ENCODE measurements at places on chromosomes 13 and 19. TPM values are rescaled to one million over a fixed set of nuclear protein-coding genes. Genes with fewer than 3 reads are reported as not detected.

The MAP3K10 gene
- polyA plus RNA-seq = 6.4 TPM

The CEACAM4 gene
- polyA plus RNA-seq = not detected

The FCGBP gene
- polyA plus RNA-seq = 0.03 TPM

The DCT gene
- polyA plus RNA-seq = not detected

GRCh38 chr13:28286263-28286662 is 147.9 kb downstream of the PAN3 start:
- DNase-seq = no peak

- no peak for DNase-seq
Measured at GRCh38 chr19:7349231-7349591, 474 bp downstream of the ARHGEF18 start.

DNA sequence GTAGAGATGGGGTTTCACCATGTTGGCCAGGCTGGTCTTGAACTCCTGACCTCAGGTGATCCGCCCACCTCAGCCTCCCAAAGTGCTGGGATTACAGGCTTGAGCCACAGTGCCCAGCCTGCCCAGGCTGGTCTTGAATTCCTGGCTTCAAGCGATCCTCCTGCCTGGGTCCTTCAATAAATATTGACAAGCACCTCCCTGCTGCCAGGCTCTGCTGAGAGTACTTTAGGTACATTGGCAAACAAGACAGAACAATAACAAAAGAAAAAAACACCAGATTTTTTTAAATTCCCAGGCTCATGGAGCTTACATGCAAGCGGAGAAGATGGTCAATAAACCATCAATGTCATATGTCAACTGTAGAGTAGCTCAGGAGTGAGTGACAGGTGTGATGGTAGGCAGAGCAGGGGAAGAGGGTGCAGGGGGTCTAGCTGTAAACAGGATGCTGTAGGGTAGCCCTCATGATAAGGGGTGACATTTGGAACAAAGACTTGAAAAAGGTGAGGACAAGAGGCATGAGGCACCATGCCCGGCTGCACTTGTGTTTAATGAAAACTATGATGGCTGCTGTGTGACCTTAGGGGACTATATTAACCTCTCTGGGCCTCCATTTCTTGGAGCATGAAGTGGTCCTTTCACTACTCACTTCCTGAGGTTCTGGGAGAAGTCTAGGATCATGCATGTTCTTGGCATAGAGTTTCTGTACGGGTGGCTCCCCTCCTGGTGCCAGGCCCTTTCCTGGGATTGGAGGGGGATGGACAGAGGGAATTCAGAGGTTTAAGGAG is 19.6 kb downstream of the SULT2B1 start:
- no peak for DNase-seq

DNA sequence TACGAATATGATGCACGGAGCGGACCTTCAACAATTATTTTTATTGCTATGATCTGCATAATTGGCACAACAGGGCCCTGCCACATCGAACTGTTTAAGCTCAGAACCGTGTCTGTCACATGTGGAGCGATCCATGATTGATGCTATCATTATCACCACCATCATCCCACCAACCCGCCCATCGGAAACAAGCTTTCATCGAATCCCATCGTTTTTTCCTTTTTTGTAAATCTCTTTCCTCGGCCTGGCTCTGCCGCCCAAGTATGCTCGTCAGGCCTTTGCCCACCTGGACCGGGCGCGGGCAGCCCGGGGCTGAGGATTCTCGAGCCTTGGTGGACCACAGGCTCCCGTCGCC is 533 bp upstream of the DCAF15 start:
- DNase-seq = no peak

DNA sequence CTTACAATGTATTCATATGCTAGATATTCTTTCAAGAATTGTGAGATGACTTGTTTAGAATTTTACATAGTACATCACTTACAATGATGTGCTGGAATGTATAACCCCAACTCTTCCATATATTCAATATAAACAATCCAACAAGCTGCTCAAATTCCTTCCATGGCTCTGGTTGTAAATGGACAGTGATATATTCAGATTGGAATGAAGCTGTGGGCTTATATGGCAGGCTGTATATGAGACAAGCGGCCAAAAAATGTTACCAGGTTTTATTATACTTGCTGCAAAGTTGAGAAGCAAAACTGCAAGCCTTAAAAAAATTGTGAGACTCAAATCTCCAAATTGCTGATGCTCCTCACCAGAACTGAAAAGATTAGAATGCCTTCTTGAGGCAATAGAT is 83.6 kb upstream of the KLF12 start:
- DNase-seq = peak; percentile 97

DNA sequence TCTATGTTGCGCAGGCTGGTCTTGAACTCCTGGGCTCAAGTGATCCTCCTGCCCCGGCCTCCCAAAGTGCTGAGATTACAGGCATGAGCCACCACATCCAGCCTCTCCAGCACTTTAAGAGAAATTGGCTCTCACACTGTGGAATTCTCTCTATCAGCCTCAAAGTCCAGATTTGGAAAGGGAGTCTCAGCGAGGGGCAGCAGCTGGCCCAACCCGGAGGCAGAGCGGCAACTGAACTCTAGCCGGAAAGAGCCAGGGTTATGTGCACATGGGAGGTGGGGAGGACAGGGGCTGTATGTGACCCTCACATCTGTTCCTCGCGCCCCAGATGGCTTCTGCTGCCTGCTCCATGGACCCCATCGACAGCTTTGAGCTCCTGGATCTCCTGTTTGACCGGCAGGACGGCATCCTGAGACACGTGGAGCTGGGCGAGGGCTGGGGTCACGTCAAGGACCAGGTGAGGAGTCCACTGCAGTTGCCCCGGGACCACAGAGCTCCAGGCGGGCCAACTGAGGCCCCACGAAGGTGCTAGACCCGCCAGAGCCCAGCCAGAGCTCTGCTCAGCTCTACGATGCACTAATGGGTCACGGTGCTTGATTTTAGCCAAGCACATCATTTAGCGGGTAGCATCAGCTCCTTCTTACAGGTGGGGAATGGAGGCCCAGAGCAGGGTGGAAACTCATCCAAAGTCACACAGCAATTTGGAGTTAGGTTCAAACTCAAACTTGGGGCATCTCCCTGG is 1.3 kb downstream of the CREB3L3 start:
- DNase-seq = no peak

GRCh38 chr19:7492558-7492957 is 3.7 kb upstream of the PEX11G start:
- no peak for DNase-seq

- DNase-seq = no peak
Measured at GRCh38 chr13:113978741-113979481, 5.0 kb upstream of the C13orf46 start.

DNA sequence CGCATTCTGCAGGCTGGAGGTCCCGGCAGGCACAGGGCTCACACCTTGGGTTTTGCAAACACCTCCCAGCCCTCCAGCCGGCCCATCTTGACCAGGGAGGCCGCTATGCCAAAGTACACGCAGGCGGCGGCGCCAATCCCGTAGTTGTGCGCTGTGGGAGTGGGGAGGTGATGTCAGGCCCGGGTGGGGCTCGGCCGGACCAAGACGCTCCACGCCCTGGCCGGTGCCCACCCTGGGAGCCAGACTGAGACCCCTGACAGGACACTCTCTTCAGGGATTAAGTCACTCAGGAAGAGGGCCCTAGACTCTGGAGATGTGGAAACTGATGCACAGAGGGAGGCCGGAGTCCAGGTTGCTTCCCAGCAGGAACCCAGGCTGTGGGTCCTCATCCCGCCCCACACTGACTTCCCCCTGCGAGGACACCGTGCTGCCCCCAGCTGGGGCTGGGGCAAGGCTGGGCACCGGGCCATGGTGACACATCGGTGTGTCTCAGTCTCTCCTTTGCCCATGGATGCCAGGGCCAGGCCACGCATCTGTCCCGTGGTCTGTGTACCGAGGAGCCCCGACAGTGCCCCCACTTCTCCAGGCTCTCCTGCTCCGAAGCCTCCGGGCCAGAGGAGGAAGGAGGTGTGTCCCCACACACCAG is 8.8 kb downstream of the NDUFA11 start:
- no peak for DNase-seq

DNA sequence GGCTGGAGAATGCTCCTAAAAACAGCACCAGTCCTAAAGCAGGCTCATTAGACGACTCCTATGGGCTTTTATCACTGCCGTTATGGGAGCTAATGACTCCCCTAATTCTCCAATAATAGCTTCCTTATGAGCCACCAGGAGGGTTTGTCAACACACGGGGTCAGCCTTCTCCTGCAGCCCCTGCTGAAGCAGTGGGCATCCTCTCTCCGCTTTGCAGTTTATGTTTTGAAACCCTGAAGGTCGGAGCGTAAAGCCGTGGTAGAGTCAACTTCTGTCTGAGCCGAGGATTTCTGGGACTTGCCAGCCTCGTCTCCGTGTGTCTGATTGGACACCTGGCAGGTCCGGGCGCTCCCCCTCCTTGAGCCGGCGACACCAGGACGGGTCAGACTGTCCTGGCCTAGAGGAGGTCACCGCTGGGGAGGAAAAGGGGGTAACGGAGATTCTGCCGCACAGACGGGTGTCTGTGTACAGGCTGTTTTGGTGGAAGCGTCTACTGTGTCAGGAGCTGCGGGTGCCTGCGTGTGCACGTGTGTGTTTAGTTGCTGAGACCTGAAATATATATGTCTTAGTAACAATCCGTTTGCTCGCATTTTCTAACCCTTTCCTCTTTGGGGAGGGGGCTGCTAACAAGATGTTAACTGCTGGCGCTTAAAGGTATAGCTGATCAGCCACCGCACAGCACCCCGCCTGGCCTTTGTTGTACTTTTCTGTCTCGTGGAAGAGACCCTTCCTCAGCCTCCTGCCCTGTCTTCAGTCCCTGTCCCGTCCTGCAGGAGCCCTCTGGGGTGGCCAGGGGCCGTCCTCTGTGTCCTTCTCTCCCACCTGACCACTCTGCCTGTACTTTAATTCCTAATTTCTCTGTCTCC is 1.9 kb downstream of the KDM4B start:
- no peak for DNase-seq

- DNase-seq = no peak
Measured at GRCh38 chr19:57280962-57281400, 696 bp downstream of the ZNF460 start.

- DNase-seq = no peak
Measured at GRCh38 chr19:43406297-43406696, 8.4 kb upstream of the TEX101 start.

- DNase-seq = no peak
Measured at GRCh38 chr13:49777746-49778614, 14.5 kb downstream of the KPNA3 start.

GRCh38 chr13:45748941-45749759 is 47.0 kb downstream of the CBY2 start:
- no peak for DNase-seq
